ENCODE measurements at places on chromosomes 6 and 20.

DNA sequence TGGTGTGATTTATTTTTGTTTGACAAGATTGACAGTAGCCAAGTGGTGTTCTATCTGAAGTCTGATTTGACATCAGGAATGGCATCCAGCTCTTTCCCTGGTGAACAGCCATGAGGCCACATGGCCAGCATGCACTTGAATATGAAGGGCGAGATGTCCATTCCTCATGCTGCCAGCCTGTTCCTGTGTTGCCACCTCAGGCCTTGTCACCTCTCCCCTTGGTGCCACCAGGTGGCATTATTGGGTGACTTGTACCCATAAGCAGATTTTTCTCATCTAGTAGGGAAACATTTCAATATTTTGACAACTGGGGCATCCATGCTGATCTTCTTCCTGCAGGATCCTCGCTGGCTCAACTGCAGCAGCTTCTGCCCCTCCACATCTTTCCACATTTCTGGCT lies 199.1 kb downstream of the ERMARD start:
- peak; percentile 33 for DNase-seq

GRCh38 chr6:143973097-143973966 lies 34.7 kb downstream of the PLAGL1 start:
- no peak for DNase-seq

DNA sequence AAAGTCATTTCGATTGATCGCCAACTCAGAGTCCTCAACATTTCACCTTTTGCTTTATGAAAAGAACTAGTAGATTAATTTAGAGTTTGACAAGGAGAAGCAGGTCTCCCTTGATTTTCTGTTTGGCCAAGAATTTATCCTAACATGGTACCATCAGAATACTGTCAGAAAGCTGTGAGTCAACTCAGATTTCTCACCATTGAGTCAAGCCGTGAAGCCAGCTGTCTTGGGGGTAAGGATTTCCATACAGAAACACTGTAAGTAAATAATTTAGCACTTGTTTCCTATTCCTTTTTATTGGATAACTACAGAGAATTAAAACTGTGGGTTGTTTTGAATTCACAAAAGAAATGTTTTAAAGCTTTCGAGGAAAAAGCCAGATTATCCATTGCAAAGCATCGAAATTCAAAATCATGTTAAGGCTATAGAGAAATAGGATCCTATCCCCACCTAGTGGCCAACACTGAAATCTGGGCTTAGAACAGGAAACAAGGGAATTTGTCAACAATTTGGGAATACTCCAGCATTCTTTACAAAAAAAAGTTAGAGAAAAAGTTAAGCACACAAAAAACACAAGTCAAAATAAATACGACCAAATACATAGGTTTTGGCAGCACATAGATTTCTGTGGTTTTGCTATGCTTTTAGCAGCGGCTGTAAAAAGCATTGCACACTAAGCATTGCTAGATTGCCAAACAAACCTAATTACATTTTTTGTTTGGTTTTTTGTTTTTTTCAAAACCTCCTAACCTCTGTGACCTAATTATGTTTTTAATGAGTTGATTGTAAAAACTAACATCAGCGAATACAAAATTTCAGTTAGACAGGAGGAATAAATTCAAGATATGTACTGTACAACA lies 44.2 kb downstream of the COL11A2 start:
- no peak for DNase-seq

DNA sequence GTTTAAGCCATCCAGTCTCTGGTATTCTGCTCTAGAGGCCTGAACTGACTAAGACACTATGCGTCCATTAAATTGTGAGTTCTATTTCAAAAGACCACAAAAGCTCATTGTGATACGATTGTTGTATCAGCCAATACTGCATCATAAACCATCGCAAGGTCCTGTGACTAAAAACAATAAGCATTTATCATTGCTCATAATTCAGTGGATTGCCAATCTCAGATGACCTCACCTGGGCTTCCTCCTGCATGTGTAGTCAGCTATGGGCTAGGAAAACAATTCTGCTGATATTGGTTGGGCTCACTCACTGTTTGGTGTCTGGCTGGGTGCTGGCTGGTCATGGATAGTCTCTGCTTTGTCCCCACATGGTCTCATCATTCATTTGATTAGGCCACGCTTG lies 592.7 kb upstream of the BTBD3 start:
- no peak for DNase-seq

- DNase-seq, result no peak
These were observed 105.3 kb upstream of the KCNG1 start for GRCh38 chr20:51128198-51128597.

DNA sequence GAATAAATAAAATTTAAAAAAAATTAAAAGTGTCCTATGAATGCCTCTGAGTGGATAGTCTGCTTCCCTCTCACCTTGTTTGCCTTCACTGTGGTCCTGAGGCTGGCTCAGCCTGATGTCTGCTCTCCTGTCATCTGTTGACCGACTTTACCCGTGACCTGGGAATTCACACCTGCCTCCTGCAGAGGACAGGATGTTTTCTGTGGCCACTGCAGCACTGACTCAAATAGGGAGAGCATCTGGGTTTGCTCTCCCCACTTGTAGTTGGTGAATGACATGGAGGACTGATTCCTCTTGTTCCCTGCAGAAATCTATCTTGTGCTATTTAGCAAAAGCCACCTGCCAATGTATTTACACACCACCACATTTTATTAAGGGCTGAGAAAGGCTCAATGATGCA lies 52.4 kb upstream of the ERVFRD-1 start:
- DNase-seq, result no peak

DNA sequence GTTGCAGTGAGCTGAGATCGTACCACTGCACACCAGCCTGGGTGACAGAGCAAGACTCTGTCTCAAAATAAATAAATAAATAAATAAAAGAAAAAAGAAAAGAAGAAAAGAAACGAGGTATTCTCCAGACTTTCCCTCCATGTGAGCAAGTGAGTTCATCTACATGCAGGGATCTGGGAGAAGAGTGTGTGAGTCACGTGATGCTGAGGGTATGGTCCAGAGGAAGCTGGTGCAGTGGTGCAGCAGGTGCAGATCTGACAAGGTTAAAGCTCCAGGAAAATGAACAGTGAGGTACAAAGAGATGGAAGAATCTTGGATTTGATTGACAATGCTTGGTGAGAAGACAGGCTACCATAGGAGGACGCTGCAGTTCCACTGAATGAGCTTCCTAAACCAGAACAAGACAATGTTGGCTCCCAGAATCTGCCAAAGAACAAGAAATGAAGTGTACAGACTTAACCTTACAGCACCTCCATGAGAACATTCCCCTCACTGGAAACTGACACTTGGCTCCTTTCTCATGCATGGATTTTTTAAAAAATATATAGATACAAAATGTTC lies 79.5 kb upstream of the BTBD3 start:
- DNase-seq, result no peak

- DNase-seq, result no peak
These were observed 32.5 kb upstream of the MEI4 start for GRCh38 chr6:77620278-77620882.

GRCh38 chr6:10140136-10140535 lies 274.7 kb downstream of the TFAP2A start:
- no peak for DNase-seq

DNA sequence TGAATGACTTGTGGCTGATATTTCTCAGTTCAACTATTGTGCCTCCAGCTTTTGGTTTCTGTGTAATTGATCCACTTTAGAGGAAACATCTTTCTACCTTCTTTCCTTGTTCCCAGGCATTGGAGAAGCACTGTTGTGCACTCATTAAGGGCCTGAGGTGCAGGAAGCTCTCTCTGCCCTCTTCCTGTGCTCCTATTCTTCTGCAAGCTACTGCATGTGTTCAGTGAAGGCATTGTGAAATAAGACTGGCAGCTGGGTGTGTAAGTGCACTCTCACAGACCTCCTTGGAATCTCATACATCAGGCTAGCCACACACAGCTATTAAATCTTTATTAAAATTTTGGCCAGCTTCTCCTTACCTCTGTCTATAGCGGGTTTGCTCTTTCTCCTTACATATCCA lies 177.8 kb downstream of the OGFRL1 start:
- DNase-seq, result no peak

DNA sequence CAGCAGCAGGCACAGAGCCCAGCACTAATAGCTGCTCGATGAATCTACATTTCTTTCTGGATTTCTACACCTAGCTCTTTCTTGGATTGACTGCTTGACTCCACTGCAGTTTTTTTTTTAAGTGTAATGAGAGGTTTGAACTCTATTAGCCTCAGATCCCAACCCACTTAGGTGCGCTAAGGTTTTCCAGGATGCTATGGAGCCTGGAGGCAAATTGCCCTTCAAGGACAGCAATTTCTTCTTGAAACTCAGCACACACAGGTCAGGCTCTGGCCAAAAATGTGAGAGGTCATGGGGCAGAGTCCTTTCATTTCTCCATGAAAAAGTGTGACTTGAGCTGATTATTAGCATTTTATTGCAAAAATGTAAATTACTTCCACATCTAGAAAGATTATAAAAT lies 52.3 kb upstream of the TIAM2 start:
- DNase-seq, result no peak

DNA sequence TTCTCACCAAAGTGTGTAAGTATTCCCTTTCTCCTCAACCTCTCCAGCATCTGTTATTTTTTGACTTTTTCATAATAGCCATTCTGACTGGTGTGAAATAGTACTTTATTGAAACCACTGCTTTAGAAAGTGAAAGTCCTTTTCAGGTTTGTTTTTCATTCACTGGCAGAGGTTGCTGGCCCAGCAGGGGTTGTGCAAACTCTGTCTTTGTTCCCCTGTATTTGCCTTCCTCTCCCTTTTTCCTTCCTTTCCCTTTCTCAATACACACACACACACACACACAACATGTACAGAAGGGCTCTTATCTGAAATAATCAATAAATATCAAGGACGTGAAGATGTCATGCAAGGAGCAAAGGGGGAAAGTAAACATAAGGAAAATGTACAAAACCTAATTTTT lies 99.8 kb downstream of the LY86 start:
- DNase-seq, result no peak

DNA sequence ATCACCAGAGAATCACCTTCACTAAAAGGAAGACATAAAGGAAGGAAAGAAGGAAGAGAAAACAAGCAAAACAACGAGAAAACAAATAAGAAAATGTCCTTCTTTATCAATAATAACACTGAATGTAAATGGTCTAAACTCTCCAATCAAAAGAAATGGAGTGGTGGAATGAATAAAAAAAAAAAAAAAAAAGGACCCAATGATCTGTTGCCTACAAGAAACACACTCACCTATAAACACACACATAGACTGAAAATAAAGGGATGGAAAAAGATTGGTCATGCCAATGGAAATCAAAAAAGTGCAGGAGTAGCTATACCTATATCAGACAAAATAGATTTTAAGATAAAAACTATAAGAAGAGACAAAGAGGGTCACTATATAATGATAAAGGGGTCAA lies 30.2 kb upstream of the HLA-E start:
- no peak for DNase-seq

- DNase-seq, result no peak
These were observed 59.7 kb upstream of the SAMD3 start for GRCh38 chr6:130282234-130282995.

DNA sequence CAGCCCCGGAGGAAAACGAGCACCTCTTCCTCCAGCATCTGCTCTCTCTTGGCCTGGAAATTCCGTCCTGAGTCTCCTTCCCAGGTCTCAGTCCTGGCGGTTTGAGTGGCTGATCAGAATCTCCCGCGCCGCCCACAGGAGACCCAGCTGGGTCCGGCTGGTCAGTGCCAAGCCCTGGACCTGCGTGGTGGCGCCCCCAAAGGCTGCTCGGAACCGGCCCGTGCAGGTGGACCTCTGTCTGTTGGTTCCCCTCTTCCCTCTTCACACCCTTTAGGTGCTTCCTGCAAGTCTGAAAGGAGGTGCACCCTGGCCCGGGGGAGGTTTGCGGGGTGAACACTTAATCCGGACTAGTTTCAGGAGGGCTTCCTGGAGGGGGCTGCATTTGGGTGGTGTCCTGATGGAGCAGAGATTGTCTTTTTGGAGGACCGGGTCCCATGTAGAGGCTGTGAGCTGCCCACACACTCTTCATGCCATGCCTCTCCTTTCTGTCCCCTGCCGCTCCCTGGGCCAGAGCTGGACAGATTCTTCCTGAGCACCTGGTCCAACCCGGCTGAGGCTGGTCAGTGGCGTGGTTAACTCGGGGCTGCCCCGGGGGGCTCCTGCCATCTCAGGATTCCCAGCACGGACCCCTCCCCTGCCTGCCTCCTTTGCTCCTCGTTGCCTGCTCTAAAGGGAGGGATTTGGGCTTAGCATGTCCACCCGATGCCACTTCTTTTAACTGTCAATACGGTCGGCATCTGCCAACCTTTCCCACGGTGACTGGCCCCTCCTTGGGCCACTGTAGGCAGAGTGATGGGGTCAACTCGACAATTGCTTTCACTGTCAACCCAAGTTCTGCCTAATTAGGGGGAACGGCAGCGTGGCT lies 16.5 kb upstream of the BHLHE23 start:
- DNase-seq, result no peak

DNA sequence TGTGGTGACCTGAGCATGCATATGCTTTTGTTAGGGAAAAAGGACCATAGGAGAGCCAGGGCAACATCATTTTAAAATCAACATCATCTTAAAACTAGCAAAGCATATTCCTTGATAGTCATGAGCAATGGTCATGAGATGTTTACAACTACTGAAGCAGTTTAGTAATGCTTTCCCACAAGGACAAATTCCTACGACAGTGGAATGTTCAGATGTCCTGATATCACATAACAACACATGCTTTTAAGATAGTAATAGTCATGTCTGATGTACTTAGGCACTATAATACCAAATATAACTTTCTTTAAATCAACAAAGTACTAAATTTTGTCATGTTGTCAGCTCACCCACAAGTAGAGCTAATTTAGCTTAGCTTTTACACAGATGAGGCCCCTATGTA lies 370.3 kb downstream of the HTR1B start:
- DNase-seq, result no peak

GRCh38 chr6:15993716-15994228 lies 135.1 kb upstream of the MYLIP start:
- DNase-seq, result no peak

- DNase-seq, result no peak
These were observed 100.9 kb downstream of the RCAN2 start for GRCh38 chr6:46390153-46390876.

DNA sequence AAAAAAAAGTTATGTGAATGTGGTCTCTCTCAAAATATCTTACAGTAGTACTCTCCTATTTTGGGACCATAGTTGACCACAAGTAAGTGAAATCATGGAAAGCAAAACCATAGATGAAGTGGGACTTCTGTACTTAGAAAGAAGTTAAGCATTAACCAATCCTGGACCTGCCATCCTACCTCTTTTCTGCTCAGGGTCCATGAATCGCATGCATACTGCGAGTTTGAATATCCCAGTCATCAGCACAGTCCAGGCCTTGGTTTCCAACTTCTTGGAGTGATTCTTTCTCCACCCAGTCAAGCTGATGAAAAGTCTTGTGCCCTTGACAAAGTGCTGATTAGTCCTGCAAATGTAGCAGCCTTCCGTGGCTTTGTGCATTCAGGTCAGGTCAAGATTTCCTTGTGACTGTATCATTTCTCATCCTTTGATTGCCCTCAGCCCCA lies 46.0 kb downstream of the RNF217 start:
- DNase-seq, result no peak

- DNase-seq, result no peak
These were observed 112.5 kb downstream of the WDR27 start for GRCh38 chr6:169589293-169589692.

Data from DND-41 (cell line).